KBM-7 (cell line): ENCODE measurements at places on chromosomes 4 and X.

- DNase-seq: no peak
Measured at GRCh38 chrX:46703980-46704379, 54.9 kb downstream of the SLC9A7 start.

DNA sequence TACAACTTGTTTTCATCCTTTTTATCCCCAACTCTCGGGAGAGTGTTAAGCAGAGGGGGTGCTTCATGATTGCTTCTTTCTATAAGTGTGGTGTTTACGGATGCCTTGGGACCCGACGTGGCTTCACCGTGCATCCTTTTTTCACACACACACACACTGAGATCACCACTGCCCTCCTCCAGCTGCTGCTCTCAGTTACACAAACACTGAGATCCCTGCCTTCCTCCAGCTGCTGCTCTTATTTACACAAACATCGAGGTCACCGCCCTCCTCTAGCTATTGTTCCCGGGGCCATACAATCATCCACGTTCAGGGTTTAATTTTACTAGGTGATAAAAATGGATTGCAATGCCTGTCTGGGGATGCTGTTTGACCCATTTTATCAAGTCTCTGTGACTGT lies 155.4 kb upstream of the FAM9B start:
- DNase-seq: no peak

DNA sequence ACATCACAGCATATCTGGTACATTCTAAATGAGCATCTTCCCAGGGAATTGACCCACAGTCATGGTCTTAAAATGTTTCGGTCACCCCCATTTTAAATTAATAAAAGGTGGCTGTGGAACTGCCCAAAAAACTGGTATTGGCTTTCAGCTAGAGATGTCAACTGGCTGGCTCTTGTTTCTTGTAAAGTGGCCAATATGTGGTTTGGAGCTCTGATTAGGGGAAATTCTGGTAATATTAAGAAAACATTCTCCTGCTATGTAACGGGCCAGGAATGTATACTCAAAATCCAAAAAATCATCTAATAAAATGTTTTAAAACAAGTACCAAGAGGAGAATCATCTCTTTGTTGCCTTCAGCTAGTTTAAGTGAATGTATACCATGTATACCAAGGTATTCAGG lies 62.0 kb upstream of the VCX2 start:
- DNase-seq: no peak

GRCh38 chr4:184267673-184268583 lies 50.3 kb upstream of the ENPP6 start:
- peak; percentile 89 for DNase-seq

GRCh38 chrX:136176399-136176825 lies 29.1 kb downstream of the FHL1 start:
- no peak for DNase-seq

GRCh38 chr4:46492394-46492793 lies 102.5 kb upstream of the GABRA2 start:
- DNase-seq: no peak

DNA sequence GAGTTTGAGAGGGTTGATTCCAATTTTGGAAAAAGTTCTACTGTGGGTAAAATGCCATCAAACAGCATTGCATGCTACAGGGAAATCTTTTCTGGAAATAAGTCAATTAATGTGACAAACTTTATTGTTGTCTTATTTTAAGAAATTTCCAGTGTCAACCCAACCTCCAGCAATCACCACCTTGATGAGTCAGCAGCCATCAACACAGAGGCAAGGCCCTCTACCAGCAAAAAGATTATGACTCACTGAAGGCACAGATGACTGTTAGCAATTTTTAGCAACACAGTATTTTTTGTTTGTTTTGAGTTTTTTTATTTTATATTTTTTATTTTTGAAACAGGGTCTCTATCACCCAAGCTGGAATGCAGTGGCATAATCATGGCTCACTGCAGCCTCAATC lies 165.4 kb upstream of the C1QTNF7 start:
- no peak for DNase-seq

- DNase-seq: peak; percentile 24
Measured at GRCh38 chr4:187929024-187929423, 66.5 kb upstream of the ZFP42 start.

- peak; percentile 81 for DNase-seq
Measured at GRCh38 chrX:104922206-104922621, 298.3 kb downstream of the TEX13A start.

DNA sequence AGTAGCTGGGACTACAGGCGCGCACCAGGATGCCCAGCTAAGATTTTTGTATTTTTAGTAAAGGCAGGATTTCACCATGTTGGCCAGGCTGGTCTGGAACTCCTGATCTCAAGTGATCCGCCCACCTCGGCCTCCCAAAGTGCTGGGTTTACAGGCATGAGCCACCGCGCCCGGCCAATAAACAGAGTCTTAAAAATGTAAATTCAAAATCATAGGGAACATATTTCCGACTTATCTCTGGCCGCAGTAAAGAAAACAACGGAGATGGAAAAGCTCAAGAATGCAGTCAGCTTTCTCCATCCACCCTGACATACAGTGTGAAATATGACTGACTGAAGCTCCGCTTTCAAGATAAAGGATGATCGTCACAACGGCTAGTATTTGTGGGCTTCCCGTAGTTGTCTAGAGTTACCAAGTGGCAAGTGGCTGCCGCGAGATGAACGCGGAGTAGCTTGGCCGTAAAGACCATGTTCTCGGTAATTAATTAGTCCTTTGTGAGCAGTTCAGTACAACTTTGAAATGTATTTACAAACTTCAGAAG lies 495.1 kb upstream of the FAT1 start:
- no peak for DNase-seq

DNA sequence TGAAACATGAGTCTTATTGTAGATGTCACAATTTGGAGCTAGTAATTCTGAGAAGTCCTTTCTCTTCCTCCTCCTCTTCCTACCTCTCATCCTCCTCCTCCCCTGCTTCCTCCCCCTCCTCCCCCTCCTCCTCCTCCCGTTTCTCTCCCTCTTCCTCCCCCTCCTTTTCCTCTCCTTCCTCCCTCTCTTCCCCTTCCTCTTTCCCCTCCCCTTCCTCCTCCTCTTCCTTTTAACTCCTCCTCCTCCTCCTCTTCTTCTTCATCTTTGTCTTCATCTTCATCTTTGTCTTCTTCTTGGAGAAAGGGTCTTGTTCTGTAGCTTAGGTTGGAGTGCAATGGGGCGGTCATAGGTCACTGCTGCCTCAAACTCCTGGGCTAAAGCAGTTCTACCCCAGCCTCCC lies 161.8 kb downstream of the PCDH7 start:
- DNase-seq: no peak

- no peak for DNase-seq
Measured at GRCh38 chr4:118931786-118932185, 43.1 kb downstream of the SYNPO2 start.

DNA sequence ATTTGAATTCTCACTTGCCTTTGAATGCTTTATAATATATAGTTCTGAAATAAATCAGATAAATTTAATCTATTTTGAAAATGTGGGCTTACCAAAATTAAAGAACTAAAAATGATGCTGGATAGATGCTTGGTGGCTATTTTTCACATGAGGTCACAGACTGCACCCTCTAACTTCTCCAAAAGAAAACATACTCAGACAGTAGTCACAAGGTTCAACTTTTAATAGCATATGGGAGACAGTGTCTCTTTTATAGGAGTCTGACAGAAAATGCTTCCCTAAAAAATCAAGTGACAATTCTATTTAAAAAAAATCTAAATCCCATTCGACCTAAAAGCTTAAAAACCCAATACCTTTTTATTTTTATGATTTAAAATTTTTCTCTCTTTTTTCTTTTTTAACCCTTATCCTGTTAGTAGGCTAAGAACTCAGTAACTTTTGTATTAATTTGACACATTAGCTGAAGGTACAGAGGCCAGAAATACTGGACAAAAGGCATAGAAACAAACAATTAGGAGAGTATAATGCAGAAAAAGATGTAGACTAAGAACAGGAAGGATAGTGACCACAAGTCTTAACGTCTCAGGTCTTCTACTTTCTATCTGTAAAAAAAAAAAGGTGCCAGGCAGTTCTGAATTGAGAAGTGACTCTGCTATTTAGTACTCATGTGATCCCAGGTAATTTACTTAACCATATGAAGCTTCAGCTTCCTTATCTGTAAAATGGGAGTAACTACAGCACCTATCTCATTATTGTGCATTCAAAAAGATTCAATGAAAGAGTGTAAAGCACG lies 7.6 kb downstream of the TIGD4 start:
- peak; percentile 19 for DNase-seq

- DNase-seq: no peak
Measured at GRCh38 chrX:63855896-63856295, 70.9 kb upstream of the ARHGEF9 start.

- DNase-seq: no peak
Measured at GRCh38 chrX:53654376-53654775, 32.1 kb downstream of the HUWE1 start.

DNA sequence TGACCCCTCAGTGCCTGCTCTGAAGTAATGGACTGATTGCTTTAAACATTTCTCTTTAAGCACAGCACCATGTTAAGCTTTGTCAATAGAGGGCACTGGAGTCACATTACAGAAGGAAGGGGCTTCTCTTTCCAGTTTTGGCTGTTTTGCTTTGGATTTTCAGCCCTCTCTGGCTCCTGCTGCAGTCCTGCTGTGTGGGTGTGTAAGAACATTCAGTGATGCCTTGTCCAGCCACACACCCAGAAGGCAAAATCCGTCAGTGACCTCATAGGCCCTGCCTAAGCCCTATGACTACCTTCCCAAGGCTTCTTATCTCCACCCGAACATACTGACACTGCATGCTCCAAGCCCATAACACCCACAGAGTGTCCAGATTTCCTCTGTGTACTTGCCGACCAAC lies 215.3 kb upstream of the CTSO start:
- DNase-seq: peak; percentile 56

DNA sequence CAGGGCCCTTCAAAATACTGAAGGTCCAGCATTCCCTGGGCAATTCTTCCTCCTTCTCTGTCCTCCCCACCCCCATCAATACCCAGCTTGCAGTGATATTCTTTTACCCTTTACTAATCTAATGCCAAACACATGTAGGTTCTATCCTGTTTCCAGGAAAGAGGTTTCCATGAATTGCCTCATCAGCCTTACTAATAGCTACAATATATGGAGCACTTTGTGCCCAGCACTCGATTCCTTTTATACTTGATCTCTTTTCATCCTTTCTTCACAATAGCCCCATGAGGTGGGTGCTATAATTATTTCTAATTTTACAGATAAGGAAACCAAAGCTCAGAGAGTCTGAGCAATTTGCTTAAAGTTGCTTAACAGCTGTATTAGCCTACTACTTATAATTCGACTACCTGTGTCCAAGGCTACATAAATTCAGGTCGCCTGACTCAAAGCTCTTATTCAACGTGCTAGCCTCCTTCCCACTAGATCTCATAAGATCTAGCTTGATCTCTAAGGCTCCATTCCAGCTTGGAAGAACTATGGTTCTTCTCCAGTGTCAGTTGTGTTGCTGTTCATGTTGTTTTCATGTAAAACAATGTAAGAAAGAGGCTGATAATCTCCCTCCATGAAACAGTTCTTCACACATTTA lies 229.6 kb upstream of the PGRMC2 start:
- no peak for DNase-seq

DNA sequence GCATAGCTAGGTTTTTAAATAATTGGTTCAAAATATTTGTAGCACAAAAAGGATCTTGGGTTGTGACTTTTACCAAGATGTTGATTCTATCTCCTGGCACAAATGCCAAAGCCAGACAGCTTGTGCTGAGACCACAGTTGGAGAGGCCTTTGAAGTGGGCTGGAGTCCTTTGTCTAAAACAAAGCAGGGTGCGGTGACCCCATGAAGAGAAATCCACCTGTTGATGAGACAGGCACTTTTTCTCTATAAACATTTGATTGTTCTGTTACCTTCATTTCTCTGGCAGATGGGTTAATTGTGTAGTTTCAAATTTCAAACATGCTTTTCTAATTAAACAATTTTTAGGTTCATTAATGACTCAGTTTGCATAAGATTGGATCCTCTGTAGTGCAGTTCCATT lies 56.7 kb downstream of the STOX2 start:
- DNase-seq: no peak

GRCh38 chrX:134718105-134718965 lies 60.1 kb upstream of the PLAC1 start:
- peak; percentile 75 for DNase-seq

GRCh38 chr4:32002037-32002747 lies 1282.0 kb downstream of the PCDH7 start:
- no peak for DNase-seq

GRCh38 chr4:89283226-89284009 lies 24.2 kb downstream of the GPRIN3 start:
- DNase-seq: no peak

- no peak for DNase-seq
Measured at GRCh38 chr4:18022572-18023050, 1.1 kb upstream of the LCORL start.

- no peak for DNase-seq
Measured at GRCh38 chrX:13994104-13994503, 35.6 kb downstream of the GEMIN8 start.

DNA sequence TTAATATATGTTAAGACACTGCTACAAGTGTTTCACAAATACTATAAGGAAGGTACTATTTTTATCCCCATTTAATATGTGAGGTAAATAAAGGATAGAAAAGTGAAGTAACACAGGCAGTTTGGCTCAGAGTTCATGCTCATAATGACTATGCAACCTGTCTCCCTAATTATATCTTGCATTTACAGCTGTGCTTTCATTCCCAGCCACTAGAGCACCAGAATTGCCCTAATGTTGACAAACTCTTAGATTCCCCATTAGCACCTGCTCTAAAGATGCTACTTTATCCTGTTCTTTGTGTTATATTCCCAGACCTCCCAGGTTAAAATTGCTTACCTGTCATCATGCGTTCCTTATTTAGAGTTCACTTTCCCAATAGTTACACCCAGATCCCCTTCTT lies 833.6 kb downstream of the CCSER1 start:
- no peak for DNase-seq

GRCh38 chr4:169143335-169143734 lies 127.4 kb downstream of the SH3RF1 start:
- DNase-seq: no peak

- DNase-seq: no peak
Measured at GRCh38 chrX:24839331-24839730, 145.6 kb downstream of the POLA1 start.

- no peak for DNase-seq
Measured at GRCh38 chr4:128060121-128060698, 902 bp upstream of the LARP1B start.

DNA sequence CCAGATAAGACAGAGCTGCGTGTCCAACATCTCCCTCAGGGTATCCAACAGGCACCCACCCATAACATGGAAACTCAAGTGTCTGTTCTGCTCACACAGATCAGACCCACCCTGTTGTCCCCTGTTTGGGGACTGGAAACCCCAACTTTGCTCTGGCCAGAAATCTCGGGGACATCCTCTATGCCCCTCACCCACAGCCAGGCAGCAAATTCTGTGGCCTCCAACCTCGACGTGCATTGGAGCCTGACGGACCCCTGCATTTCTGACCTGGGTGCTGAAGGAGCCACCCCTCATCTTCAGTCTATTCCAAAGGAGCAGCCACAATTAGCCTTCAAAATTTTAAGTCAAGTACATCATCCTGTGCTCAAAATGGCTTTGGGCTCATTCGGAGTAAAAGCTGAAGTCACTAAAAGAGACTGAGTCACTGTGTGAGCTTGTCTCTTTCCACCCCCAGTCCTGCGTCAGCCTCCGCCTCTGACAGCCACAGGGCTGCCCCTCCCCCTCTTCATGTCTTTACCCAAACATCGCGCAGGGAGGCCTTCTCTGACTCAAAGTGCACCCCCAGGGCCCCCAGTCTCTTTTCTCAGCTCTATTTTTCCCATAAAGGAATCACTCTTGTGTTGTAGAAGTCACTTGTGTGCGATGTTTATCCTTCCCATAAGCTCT lies 24.4 kb upstream of the PDE6B start:
- no peak for DNase-seq
